ENCODE measurements at places on chromosomes 6 and 20.

DNA sequence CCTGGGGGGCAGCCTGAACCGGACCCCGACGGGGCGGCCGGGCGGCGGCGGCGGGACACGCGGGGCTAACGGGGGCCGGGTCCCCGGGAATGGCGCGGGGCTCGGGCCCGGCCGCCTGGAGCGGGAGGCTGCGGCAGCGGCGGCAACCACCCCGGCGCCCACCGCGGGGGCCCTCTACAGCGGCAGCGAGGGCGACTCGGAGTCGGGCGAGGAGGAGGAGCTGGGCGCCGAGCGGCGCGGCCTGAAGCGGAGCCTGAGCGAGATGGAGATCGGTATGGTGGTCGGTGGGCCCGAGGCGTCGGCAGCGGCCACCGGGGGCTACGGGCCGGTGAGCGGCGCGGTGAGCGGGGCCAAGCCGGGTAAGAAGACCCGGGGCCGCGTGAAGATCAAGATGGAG, 636 bp downstream of the SRF start:
- no peak for DNase-seq

DNA sequence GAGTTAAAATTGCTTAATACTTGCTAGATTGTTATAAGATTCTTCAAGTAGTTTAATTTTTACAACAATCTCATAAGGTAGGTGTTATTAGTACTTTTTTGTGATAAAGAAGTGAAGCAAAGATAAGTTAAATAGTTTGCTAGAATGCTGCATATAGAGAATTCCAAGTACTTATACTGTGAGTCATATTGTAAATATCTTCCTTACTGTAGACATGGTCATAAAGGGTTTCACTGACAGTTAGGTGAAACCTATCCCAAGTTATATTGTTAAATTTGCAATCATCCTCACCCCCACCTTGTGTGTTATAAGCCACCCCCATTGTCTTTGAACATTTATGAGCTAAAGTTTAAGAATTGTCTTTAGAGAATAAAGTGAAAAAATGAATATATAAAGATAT, 142.0 kb downstream of the FAM83B start:
- DNase-seq, result no peak

DNA sequence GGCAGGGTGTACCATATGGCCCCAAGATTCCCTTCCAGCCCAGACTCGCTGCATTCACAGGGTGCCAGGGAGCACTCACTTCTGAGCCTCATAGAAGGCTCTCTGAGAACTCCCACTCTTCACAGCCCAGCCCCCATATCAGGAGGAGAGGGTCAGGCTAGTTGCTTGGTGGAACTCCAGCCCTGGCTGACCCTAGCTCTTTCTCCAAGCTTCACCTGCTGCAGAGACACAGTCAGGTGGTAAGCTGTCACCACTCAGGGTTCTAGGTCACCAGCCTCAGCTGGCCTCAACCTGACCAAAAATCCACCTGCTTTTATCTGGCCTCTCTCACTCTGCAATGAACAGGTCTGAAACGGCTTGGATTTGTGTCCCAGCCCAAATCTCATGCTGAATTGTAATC, 162.7 kb upstream of the MLN start:
- no peak for DNase-seq

GRCh38 chr6:15420959-15421438, 175.1 kb downstream of the JARID2 start:
- DNase-seq, result no peak

DNA sequence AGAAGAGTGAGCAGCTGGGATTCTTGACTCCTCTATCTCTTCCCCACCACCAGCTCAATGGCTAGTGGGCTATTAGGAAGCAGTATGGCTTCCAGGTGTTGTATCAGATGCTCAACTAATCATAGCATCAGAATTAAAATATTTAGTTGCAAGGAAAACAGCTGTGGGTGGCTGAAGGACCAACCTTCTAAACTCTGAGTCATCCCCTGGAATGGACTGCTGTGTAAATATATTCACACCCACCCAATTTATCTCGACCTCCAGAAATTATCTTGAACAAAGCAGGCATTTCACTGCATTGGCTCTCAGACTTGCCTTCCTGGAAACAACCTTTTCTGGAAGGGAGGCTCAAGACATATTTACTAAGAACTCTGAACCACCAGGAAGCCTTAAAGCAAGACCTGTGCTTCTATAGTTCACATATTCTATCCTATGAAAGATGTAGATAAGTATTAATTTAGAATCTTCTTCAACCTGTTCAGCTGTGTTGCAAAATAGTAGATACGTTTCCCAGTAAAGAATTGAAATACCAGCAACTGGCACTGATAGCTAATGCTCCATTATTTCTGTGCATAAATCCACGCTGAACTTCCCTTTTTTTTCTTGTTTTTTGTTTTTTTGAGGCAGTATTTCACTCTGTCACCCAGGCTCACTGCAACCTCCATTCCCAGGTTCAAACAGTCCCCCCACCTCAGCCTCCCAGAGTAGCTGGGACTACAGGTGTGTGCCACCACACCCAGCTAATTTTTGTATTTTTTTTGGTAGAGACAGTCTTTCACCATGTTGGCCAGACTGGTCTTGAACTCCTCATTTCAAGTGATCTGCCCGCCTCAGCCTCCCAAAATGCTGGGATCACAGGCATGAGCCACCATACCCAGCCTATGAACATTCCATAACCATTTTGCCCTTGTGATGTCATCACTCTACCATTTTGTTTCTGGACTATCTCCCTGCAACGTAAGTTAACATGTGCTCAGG, 56.9 kb upstream of the CD2AP start:
- DNase-seq, result no peak

GRCh38 chr6:64874776-64875175, 832.2 kb downstream of the EYS start:
- DNase-seq, result no peak

DNA sequence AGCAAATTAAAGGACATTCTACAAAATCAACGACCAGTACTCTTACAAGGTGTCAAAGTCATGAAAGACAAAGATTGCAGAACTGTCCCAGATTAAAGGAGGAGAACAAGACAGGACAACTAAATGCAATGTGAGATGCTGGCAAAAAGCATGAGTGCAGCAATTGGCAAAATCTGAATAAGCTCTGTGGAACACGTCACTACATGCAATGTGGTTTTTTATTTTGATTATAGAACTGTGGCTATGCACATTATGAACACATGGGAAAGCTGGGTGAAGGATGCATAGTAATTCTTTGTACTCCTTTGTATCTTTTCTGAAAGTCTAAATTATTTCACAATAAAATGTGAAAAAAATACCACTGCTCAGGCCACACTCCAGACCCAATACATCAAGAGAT, 509.4 kb downstream of the KIF16B start:
- no peak for DNase-seq

DNA sequence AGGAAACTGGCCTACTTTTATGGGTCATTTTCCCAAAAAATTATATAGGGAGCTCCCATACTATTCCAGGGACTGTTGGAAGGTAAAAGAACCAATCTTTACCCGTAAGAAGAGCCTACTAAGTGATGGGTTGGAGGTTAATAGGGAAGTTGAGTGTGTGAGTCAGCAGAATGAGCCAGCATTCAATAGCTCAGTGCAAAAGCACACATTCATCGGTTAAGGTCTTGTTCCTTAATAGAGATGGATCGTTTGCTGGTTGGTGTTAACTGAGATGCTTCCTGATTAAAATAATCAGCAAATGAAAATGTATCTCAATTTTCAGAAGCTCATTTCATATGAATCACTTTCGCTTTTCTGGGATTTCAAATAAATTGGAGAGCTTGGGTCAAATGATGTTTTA, 115.3 kb upstream of the MRPS10 start:
- no peak for DNase-seq

- DNase-seq, result peak; percentile 29
These were observed 10.7 kb downstream of the TRERF1 start for GRCh38 chr6:42440778-42441696.

GRCh38 chr6:144844596-144844995, 559.5 kb downstream of the UTRN start:
- DNase-seq, result no peak

- peak; percentile 81 for DNase-seq
These were observed 116.5 kb downstream of the TCP11 start for GRCh38 chr6:35024551-35025054.
